ENCODE measurements at places on chromosomes 2 and 18. TPM values are rescaled to one million over a fixed set of nuclear protein-coding genes. Genes with fewer than 3 reads are reported as not detected.

The SPHKAP gene
- total RNA-seq: not detected

The ANKRD30B gene
- total RNA-seq: 0.24 TPM

The UGT1A3 gene
- not detected for total RNA-seq

The NDC80 gene
- 2.9 TPM for total RNA-seq

The ZNF385B gene
- under 0.01 TPM for total RNA-seq

The ALK gene
- 0.16 TPM for total RNA-seq

The DGUOK gene
- 49.5 TPM for total RNA-seq

The BCL2L11 gene
- total RNA-seq: 9.8 TPM

The SOX11 gene
- 0.32 TPM for total RNA-seq

The EMILIN1 gene
- 147 TPM for total RNA-seq

The COL4A3 gene
- not detected for total RNA-seq

The C2orf42 gene
- total RNA-seq: 28.9 TPM

The ITGA4 gene
- total RNA-seq: 60.7 TPM

The BCL11A gene
- 41.9 TPM for total RNA-seq

The KYNU gene
- 2.4 TPM for total RNA-seq

The CIB4 gene
- total RNA-seq: not detected

The C2orf81 gene
- 3.8 TPM for total RNA-seq

The ITPRIPL1 gene
- total RNA-seq: 10.7 TPM

Measured in hair follicle dermal papilla cell (primary cell).